Fibroblast of gingiva (primary cell): ENCODE measurements at places on chromosomes 1 and 21.

GRCh38 chr1:94979131-94979530, 52.2 kb upstream of the CNN3 start:
- no peak for DNase-seq

GRCh38 chr1:203320591-203321272, 15.4 kb downstream of the BTG2 start:
- no peak for DNase-seq

DNA sequence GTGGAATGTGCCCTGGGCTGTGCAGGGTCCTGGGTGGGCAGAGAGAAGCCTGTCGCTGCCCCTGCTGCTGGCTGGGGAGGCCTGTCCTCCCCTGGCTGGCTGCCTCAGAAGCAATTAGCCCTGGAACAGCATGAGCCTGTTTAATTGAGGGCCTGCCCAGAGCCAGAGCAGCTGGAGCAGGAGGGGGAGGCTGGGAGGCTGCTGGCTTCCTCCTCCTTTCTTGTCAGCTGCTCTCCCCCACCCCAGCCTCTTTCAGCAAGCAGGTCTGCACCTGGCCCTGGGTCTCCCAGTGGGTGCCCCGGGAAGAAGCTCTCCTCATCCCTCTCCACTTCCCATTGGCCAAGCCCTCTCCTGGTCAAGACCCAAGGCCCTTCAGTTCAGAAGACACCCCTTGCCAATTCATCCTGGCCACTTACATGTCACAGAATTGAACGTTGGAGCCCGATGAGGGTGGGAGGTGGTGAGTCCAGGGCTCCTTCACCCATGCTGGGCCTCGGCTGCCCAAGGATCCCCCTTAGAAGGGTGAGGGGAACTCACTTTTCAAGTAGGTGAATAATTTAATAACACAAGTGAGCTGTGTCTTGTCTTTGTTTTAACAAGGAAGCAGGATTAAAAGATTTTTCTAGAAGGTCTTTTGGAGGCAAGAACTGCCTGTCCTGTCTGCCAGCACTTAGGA, 13.2 kb downstream of the AMPD2 start:
- DNase-seq, result no peak

GRCh38 chr1:239835946-239836440, 255.7 kb upstream of the FMN2 start:
- DNase-seq, result no peak

DNA sequence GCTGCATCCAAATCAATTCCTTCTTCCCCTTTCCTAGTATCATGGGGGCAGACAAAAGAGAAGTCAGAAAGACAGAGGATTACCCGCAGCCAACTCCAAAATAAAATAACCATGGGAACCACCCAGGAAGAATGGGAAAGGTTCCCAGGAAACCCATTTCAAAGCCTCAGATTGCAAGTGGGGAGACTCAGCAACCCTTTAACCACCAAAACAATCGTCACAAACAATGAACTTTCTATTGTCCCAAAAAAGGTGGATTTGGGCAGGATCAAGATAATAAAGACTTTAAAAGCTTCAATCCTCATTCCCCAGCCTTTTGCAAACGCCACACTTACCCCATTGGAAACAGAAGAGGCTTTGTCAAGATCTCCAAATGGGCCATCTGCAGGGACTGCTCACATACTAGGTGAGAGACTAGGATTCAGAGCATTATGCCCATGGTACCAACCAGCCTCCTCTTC, 5.1 kb downstream of the TIAM1 start:
- DNase-seq, result no peak

DNA sequence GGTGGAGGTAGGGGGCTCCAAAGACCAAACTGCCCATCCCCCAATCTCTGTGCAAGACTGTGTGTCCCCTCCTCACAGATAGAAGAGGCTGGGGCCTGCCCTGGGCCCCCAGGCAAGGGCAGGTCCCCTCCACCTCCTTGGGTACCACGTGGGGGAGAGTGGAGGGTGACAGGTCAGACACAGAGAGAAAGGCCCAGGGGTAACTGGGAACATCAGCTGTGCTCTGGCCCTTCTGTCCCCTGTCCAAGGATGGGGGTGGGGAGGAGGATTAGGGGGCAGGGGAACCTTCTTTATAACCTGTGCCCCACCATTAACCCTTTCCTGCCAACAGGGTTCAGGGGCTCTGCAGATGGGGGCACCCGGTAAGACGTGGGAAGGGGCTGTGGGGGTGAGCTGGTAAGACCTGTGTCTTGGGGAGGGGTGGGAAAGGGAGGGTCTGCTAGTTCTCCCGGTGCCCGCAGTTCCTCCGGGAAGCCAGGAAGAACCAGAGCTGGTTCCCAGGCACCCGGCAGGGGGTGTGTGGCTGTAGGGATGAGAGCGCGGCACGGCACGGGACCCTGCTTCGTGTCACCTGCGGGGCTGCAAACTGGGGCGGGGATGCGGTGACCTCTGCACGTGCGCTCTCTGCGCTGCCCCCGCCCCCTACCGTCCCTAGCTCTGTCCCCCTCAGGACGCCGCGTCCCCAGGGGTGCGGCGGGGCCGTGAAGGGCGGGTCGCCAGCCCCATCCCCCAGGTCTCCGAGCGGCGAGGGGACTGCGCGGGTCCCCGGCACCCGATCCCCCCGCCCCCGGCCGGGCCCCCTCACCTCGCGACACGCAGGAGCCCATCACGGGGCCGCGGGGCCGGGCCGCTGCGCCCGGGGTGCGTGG, 601 bp downstream of the FAM131C start:
- DNase-seq, result no peak

DNA sequence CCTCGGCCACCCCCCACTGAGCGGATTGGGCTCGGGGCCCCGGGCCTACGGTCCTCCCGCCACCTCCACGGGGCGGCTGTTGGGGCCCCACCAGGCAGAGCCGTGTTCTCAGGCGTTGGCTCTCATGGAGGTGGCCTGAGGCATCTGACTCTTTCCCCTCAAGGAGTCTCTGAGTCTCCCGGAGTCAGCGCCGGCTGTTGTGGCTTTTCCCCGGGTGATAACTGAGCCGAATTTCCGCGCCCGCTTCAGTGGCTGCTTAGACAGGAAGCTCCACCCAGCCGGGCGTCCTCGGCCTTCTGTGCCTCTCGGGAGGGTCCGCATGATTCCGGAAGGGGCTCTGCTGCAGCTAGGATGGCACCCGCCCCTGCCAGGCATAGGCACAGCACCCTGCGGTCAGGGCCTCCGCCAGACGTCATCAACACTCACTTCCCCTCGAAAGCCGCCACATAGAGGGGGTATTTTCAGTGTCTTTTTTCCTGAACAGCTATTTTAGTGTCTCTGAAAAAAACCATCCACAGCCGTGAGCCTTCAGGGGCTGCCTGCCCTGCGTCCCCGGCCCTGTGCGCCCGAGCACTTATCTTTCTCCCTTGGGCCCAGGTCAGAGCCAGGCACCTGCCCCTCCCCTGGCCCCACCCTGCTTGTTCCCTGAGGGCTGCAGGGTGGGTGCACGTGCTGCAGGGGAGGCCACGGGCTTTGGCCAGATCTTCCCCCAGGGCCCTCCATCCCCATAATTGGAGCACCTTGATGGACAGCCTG, 72.9 kb downstream of the SKI start:
- DNase-seq, result peak; percentile 38

- no peak for DNase-seq
Observed at GRCh38 chr1:94235189-94236012, 2.0 kb downstream of the ARHGAP29 start.

DNA sequence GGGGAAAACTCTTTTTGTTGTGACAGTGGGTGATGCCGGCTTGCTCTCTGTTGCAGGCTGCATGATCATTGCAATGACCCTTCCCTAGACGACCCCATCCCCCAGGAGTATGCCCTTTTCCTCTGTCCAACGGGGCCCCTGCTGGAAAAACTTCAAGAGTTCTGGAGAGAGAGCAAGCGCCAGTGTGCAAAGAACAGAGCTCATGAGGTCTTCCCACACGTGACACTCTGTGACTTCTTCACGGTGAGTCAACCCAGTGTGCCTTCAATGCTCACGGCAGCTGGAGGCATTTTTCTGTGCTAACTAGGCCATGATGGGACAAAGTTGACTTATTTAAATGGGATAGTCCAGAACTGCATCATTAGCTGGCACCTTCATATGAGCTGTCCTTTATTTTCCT, 5.7 kb downstream of the UBASH3A start:
- DNase-seq, result no peak

- DNase-seq, result peak; percentile 68
Observed at GRCh38 chr1:116586741-116587143, 15.9 kb upstream of the CD58 start.

DNA sequence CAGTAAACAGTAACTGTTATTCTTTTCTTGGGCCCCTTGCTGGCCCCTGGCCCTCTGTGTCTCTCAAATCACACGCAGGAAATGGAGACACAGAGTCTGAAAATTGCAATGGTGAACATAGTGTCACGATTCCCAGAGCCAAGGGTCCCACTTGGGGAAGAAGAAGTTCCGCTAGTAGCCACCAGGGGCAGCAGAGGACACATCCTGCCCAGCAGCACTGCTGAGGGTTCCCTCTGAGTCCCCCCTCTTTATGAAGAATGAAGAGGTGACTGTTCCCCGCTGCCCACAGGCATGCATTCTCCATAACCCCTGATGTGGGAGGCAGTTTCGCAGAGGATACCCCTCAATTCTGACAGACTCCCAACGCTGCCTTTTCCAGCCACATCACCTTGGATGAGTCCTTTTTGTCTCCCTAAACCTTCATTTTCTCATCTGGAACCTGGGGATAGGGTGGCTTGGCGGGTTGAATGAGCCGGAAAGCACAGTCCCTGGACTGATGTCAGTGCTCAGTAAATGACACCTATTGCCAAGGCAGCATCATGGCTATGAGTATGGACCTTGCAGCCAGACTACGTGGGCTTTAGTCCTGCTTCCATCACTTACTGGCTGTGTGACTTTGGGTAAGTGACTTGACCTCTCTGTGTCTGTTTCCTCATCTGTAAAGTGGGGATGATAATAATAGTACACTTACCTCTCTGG, 238.0 kb upstream of the TMEM51 start:
- no peak for DNase-seq

DNA sequence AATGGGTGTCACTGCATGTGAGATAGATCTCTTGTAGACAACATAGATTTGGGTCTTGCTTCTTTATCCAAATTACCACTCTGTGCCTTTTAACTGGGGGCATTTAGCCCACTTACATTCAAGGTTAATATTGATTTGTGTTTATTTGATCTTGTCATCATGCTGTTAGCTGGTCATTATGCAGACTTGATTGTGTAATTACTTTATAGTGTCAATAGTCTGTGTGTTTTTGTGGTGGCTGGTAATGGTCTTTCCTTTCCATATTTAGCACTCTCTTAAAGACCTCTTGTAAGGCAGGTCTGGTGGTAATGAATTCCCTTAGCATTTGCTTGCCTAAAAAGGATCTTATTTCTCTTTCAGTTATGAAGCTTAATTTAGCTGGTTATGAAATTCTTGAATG, 29.6 kb downstream of the ZNF691 start:
- DNase-seq, result no peak

GRCh38 chr1:200954434-200954833, 59.7 kb downstream of the INAVA start:
- DNase-seq, result no peak

GRCh38 chr1:212759683-212760082, 31.9 kb downstream of the NSL1 start:
- DNase-seq, result no peak

GRCh38 chr1:209630383-209631225, 21.6 kb downstream of the LAMB3 start:
- DNase-seq, result no peak

- DNase-seq, result no peak
Observed at GRCh38 chr1:15045123-15045522, 108.4 kb upstream of the TMEM51 start.

- no peak for DNase-seq
Observed at GRCh38 chr1:160567858-160568682, 11.2 kb downstream of the CD84 start.
